ENCODE measurements at places on chromosomes 6 and 20.

- DNase-seq, result no peak
Observed at GRCh38 chr20:1888796-1889463, 6.3 kb upstream of the SIRPA start.

GRCh38 chr20:25549843-25550477 is 35.4 kb downstream of the NINL start:
- DNase-seq, result no peak

DNA sequence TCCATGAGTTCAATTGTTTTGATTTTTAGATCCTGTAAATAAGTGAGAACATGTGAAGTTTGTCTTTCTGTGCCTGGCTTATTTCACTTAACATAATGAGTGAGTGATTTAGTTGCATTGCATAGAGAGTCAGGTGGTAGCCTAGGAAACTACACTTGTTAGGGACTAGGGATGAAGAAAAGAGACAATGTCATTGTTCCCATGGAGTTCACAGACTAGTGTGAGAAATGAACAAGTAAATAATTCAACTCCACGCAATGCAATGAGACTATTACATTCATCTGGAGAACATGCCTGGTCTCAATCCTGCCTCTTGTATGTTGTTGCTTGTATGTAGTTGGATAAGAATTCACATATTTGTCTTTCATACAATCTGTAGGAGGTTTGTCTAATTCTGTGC is 76.3 kb upstream of the B3GAT2 start:
- DNase-seq, result no peak

DNA sequence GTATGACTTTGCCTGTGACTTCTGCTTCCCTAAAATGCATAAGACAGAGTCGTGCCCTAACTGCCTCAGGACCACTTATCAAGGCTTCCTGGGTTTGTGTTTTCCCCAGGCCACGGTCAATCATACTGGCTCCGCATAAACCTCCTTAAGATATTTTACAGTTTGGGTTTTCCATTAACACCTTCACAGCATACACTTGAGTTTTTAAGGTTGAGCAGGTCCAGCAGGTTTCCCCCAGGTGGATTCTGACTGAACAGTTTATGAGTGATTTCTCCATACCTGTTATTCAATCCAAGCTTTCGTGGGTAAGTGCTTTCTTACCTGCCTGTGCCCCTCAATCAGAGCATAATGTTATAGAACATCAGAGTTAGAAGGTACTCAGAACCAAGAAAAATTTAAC is 39.3 kb downstream of the NINL start:
- no peak for DNase-seq

DNA sequence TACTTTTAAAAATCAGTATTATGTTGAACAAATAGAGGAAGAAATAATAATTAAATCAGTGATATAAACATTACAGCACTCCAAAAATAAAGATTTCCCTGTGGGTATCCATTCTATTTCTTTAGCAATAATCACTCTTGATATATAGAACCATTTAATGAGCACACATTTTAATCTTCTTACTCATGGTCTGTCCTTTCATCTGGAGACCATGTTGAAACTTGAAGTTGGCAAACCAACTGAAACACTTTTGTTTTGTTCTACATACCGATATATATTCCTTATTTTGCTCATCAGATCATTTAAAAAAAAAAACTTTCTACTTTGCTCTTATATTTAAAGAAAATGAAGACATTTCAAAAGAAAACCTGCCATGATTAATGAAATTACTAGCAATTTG is 13.4 kb downstream of the C6orf58 start:
- DNase-seq, result no peak

DNA sequence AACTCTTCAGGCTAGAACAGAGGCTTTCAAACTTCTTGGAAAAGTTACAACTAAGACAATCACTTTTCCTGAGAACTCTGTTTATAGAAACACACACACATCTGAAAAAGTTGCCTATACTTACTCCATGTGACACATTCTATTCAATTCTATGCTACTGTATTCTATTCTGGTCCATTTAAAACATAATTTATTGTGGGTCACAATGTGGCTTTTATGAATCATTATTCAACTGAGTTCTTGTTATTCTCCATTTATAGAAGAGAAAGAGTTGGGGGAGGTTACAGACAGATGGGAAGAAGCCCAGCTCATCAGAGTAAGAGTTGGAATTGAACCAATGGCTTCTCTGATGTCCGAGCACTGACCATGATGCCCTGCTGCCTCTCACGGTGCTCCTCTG is 21.6 kb upstream of the BCAS1 start:
- no peak for DNase-seq

DNA sequence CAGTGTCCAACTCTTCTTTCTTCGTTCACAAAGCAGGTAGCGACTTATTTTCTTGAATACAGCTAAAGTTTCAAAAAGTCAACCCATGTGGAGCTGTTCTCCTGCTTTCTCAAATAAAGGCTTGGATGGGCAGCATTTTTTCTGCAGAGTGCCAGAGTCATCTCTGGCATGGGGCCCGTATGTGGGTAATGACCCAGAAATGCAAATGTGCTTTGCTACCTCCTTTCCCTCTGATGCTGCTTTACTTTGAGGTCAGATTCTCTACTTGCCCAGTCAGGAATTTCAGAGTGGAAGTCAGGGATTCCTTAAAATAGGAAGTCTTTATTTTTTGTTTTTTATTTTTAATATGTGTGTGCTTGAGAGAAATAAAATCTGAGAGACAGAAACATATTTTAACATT is 4.9 kb downstream of the NKAIN2 start:
- no peak for DNase-seq

DNA sequence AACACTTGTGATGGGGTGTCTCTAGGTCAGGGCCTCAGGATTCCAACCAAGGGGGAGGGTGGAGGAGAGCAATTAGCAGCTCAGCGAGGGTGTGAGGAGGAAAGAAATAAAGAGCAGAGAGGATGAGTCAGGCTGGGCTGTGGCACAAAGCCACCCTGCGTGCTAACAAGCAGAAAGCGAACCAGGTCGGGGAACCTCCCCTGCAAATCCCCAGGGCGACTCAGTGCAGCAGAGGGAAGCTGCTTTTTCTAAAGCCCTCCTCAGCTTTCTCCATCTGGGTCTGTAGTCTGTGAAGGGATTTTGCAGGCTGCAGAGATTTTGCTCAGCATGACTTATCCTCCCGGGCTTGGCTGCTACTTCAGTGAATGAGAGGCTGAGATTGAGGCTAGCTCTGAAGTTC is 6.6 kb upstream of the SPO11 start:
- no peak for DNase-seq

DNA sequence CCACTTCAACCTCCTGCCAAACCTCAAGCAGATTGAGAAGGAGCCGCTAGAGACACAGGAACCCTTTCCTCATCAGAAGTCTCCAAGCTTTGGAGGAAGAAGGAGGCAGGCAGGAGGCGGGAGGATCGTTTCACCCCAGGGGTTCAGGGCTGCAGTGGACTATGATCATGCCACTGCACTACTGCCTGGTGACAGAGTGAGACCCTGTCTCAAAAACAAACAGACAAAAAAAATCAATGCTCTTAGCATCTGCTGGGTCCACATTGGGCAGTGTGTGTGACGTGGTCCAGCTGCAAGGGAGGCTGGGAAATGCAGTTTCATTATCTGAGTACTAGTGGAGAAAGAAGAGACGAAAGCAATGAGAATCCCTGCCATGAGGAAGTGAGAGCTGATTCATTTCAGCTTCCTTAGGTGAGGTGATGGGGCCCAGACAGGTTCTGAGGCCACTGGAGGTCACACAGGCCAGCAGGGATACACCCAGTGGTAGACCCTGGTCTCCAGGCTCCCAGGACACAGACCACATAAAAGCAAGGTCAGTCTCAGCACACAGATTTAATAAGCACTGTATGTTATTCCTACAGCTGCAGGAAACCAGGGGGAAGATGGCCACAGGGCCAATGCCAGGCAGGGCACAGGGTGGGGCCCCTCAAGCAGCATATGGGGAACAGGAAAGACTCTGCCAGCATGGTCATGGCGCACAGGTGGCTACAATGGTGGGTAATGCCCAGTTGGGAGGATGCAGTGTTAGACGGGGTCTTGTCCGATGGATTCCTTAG is 4.3 kb downstream of the GFRA4 start:
- no peak for DNase-seq

DNA sequence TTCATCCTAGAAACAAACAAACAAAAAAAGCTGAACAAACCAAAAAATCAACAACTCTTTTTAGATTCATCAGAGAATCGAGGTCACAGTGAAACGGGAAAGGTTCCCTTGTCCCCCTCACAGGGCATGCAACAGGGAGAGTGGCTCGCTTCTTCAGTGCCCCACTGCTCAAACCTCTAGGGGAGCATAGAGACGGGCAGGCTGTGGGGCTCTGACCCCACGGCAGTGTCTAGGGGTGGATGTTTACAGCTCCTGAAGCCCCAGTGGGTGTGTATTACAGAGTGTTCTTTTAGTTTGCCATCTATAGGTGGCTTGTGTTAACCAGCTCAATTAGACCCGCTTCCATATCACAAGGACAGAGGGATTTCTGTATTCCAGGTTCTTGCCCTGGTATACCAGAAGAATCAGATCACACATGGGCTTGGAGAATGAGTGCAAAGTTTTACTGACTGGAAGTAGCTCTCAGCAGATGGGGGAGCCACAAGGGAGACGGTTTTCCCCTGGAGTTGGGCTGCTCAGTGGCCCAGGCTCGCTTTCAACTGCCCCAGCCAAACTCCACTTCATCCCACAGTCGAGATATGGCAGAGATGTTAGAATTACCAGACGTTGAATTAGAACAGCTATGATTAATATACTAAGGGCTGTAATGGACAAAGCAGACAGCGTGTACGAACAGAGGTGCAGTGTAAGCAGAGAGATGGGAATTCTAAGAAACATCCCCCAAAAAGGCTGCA is 192.6 kb upstream of the CST7 start:
- DNase-seq, result no peak

DNA sequence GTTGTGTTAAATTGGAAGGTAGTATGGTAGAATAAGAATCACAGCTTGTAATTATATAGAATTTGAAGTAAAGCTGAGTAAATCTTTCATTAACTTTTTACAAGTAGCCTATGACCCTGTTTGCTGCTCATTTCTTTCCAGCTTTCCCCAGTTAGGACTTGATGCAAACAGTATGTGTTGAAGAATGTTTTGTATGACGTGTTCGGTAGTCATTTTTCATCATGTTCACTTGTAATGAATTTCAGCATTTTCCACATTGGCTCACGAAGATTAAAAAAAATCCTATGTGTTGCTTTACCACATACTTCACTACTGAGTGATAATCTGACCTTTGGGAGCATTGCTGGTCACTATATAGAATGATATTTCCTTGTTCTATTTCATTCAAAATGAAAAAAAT is 162.4 kb downstream of the CDKAL1 start:
- DNase-seq, result no peak

DNA sequence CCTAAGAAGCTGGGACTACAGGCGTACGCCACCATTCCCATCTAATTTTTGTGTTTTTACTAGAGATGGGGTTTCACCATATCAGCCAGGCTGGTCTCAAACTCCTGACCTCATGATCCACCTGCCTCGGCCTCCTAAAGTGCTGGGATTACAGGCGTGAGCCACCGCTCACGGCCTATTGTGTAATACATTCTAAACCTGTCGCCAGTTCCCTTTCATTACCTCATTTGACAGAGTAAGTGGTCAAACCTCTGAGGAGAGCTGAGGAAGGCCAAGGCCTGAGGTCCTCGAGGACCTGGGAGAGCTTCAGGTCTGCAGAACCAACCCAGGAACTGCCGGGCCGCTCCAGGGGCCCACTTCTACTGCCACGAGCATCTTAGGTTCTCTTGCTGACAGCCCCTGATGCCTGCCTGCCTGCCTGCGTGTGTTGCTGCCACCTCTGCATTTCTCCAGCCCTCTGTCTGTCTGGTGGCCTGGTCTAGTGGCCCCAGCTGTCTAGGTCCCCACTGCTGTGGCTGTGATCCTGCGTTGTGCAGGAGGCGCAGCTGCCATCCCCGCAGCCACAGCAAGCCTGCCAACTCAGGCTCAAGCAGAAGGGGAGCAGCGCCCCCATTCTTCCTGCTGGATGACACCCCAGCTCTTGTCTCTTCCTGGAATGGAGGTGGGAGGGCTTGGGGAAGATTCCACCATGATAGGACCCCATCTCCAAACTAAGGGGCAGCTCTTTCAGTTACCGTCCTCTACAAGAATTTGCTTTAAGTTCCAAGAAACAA is 45.3 kb downstream of the PRR18 start:
- no peak for DNase-seq

- DNase-seq, result no peak
Observed at GRCh38 chr6:56751604-56752003, 108.9 kb upstream of the DST start.

GRCh38 chr6:170076466-170077165 is 214.3 kb downstream of the DLL1 start:
- no peak for DNase-seq

DNA sequence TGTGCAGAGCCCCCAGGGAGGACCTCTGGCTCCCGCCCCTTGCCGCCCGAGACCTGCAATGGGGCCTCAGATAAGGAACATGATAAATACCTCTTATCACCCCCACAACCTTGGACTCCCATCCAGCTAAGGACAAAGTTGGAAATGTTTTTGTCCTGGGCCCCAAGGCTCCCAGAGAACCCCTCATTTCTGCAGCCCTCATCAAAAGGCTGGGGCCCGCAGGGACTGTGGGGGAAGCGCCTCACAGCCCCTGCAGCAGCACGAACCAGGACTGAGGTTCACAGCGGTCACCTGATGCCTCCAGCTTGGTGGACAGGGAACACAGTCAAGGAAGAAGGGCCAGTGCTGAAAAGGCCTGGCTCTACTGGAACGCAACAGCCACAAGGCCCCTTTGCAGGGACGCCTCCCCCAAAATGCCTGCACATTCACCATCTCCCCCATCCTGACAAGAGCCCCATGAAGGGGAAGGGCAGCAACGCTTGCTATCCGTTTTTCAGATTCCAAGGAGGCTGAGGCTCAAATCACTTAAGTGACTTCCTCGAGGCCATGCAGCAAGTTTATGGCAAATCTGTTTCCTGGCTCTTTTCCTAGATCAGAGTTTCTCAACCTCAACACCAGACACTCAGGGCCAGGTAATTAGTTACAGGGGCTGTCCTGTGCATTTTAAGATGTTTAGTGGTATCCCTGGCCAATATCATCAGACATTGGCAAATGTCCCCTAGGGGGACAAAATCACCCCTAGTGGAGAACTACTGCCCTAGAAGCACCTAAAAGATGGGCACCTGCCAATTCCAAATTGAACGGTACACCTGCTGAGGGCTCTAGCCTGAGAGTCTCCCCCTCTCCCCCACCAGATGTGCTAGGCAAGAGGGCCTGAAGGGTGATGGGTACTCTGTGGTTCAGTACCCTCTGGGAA is 10.6 kb downstream of the TFEB start:
- no peak for DNase-seq

GRCh38 chr6:43082806-43083655 is 6.9 kb downstream of the PTK7 start:
- no peak for DNase-seq

DNA sequence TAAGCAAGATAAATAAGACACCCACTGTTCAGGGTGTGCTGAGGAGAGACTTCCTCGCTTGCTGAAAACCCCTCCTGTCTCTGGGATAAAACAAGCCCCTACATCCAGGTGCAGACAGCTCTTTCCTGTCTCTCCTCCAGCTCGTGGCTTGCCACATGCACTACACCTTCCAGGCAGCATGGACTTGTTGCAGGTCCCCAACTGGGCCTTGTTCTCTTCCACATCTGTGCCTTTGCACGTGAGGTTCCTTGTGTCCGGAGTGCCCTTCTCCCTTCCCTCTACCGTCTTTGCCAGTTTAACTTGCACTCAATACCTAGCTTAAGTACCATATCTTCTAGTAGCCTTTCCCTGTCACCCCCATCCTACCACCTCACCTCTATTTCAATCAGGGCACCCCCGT is 397.6 kb downstream of the RNGTT start:
- DNase-seq, result no peak

GRCh38 chr20:48270885-48271284 is 485.6 kb upstream of the SULF2 start:
- no peak for DNase-seq
